NCI-H345 (cell line): ENCODE measurements at places on chromosomes 1 and 21.

- DNase-seq = peak; percentile 93
Measured at GRCh38 chr21:42063191-42063570, 7.9 kb upstream of the UMODL1 start.

GRCh38 chr1:116474921-116475849, 95.6 kb downstream of the CD58 start:
- peak; percentile 19 for DNase-seq

DNA sequence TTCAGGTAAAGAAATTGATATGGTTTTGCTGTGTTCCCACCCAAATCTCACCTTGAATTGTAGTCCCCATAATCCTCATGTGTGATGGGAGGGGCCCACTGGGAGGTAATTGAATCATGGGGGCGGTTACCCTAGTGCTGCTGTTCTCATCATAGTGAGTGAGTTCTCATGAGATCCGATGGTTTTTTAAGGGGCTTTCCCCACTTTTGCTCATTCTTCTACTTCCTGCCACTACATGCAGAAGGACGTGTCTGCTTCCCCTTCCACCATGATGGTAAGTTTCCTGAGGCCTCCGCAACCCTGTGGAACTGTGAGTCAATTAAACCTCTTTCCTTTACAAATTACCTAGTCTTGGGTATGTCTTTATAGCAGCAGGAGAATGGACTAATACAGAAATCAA, 69.3 kb downstream of the MIS18A start:
- DNase-seq = no peak

DNA sequence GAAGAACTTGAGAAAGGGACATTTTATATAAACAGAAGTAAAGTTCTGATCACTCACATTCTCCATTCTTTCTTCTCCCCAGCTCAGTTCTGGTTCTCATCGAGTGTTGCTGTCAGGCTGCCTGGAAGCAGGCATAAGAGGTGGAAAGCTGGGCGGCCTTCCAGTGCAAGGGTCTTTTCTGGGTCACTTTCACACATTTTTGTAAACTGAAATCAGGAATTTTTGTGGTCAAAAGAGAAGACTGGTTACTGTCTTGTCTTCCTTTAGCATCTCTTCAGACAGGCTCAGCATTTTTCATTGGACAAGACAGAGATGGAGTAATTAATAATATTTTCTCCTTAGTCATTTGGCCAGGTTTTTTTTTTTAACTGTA, 93.7 kb downstream of the CTH start:
- no peak for DNase-seq

DNA sequence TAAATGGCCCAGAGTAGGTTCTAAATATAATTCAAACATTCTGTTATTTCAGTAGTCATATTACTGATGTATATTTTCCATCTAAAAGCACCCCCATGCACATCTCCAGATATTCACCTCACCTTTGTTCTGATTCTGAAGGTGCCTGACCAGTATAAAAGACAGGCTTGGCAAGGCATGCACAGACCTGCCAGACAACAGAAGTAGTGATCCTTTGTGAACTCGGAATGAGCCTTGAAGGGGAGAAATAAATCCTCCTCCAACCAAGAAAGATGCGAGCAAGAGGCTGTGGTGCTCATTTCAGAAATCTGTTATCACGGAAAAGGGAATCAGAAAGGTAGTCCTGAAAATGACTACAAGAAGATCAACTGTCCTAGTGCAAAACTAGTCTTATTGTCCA, 287.3 kb downstream of the VAV3 start:
- no peak for DNase-seq

GRCh38 chr1:196380316-196380715, 227.9 kb downstream of the KCNT2 start:
- peak; percentile 34 for DNase-seq

DNA sequence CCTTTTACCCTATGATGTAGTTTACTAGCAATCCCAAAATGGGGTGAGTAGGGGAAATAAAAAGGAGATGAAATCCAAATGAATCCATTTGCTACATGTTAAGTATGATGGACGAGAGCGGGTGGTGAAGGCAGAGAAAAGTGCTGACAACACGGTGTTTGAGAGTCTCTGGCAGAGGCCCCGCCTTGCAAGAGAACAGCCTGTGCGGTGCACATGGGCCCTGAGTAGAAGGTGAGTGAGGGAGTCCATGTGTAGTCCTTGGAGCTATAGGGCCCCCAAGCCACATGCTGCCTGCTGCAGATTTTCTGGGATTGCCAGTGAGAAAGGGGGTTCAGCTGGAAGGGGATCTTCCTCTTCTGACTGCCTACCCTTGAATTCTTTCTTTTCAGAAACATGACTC, 177.1 kb downstream of the TNR start:
- DNase-seq = no peak

- DNase-seq = no peak
Measured at GRCh38 chr21:29295066-29295650, 3.6 kb upstream of the BACH1 start.

DNA sequence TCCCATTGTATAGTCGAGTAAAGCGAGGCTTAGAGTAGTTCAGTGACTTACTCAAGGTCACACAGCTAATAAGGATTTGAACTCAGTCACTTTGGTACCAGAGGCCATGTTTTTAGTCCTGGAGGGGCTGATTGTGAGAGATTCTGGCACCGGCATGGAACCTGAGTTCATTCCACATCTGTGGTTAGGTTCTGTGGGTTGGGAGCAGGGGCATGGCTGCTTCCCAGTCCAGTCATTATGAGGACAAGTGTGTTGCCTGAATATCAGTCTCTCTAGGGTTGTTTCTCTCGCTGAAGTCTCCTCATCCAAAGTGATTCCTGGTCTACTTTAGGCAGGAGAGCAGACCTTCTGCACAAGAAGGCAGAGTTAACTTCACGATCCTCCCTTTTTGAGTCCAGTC, 90.6 kb downstream of the C1orf94 start:
- no peak for DNase-seq

- DNase-seq = no peak
Measured at GRCh38 chr1:33966346-33967141, 102.7 kb downstream of the HMGB4 start.

GRCh38 chr1:200479816-200480215, 70.0 kb upstream of the ZNF281 start:
- no peak for DNase-seq

DNA sequence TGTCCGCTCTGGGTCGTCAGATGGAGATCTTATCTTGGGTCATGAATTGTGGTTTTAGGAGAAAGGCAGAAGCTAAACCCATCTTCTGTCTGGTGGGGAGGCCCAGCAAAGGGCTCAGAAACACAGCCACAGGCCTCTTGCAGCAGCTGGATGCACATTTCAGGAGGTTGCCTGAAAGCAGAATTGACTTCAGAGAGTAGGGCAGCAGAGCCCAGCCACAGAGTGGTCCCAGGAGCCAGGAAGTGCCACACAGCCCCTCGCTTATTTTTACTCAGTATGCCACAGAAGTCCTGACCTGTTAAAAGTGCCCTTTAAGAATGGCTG, 8.3 kb upstream of the RIPK4 start:
- no peak for DNase-seq

DNA sequence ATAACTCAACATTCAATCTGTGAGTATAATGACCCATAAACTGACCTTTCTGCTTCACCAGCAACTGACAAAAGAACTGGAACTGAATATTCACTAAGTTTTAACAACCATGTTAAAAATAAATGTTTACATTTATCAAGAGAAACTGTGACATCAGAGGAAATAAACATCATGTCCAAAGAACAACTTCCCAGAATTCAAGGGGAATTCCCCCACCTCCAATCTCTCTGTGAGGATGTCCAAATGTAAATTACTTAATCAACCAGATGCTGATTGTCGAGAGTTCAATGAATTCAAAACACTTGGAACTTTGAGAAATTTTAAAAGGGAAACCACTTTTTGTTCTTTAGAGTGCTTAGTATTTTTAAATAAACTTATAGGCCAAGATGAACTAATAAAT, 365.6 kb upstream of the ADGRL2 start:
- DNase-seq = no peak

DNA sequence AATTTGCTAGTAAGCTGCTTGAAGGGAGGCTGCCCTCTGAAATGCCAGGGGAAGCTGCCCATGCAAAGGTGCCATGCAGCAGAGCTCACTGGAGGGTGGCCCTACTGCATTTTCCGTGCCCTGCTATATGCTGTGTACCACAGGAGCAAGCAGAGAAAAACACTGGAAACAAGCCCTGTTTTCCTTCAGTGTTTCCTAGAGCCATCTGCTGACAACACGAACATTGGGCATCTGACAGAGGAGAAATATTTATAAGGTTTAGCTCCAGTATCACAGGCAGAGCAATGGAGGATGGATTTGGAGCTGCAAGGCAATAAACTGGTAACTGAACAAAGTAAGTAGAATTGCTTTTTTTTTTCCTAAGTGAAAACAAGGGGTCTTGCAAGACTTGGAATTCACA, 198.4 kb downstream of the USP25 start:
- no peak for DNase-seq

DNA sequence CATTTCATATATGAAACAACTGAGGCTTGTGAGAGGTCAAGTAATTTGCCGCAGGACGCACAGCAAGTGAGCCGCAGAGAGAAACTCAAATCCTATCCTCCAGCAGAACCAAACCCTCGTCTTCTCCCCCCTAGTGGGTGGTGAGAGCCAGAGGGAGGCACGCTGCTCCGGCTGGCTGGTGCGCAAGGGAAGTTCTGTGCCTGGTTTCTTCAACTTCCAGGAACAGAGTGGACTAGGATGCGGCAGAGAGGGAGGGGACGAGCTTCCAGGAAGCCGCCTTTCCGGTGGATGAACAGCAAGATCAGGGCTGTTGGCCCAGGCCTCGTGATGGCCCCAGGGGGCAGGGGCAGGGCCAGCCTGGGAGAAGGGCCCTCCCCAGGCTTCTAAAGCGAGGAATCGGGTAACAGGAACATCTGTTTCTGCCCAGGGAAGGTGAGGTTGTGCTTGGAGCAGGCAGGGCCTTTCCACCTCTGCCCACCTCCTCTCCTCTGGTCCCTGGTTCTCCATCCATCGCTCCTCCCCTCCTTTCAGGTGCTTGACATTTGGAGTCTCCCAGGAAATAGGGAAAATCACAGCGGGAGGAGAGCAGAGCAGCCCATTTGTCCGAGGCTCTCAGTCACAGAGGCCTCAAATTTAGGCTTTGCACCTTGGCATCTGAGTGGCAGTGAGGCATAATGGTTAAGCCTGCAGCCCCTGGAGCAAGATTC, 16.8 kb upstream of the PDIK1L start:
- peak; percentile 57 for DNase-seq

- no peak for DNase-seq
Measured at GRCh38 chr1:243568793-243569192, 281.2 kb downstream of the AKT3 start.

DNA sequence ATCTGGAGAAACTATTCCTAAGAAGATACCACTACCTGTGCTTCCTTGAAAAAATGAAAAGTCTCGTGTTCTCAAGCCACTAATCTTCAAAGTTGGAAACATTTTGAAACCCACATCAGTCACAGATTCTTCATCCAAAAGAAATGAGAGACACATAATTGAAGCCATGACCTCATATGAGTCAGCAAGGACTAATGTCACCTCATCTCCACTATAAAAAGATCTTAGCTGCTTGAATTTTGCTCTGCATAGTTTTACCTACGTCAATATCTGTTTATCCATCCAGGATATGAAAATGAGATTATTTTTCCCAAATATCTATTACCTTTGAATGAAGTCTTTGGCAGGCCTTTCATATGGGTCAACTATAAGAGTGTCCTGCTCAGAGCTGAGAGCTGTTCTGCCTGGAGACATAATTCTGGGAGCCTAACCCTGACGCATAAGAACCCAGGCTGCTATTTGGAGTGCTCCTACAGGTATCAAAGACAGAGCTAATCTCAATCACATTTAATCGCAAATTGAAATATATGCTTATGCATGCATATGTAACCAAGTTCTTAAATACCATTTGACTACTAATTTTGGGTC, 312.5 kb upstream of the PKN2 start:
- no peak for DNase-seq

DNA sequence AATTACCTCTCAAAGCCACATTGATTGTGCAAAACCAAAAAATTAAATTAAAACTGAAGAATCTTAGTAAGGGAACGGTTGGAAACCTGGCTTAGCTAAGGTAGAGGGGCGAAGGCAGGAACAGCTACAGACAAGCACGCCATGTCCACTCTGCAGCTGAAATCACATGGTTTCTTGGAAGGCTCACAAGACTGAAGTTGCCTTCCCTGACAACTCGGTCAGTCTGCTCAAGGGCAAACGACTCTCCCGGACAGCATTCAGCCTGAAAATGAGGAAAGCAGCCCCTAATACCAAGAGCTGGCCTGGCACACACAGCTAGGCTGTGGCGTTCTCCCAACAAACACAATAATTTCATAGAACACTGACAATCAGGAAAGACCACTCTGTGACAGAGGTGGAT, 22.7 kb upstream of the BECN2 start:
- DNase-seq = no peak

GRCh38 chr1:203215573-203215972, 13.9 kb downstream of the CHIT1 start:
- DNase-seq = peak; percentile 3

DNA sequence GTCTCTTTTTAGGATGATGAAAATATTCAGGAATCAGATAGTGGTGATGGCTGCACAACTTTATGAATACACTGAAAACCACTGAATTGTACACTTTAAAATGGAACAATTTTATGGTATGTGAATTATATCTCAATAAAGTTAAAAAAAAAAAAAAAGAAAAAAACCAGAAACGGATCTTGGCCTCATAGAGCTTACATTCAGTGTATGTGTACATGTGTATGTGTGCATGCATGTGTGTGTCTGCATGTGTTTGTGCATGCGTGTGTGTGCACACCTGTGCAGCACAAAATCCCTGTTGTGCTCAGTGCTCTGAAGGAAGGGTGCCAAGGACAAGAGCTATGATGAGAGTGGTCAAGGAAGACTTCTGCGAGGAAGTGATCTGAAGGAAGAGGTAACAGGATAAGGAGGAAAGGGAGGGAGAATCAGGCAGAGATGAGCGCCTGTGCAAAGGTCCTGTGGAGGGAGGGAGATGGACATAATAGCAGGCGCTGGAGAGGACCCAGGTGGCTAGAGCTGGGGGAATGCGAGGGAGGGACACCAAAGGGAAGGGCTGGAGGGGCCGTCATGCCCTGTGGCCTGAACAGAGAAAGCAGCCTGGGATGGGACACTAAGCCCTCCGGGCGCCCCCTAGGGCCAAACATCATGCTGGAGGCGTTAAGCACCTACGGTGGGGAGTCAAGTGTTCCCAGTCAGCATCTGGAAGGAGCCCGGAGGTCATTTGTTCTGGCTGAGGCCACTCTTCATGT, 25.2 kb downstream of the NKAIN1 start:
- no peak for DNase-seq

DNA sequence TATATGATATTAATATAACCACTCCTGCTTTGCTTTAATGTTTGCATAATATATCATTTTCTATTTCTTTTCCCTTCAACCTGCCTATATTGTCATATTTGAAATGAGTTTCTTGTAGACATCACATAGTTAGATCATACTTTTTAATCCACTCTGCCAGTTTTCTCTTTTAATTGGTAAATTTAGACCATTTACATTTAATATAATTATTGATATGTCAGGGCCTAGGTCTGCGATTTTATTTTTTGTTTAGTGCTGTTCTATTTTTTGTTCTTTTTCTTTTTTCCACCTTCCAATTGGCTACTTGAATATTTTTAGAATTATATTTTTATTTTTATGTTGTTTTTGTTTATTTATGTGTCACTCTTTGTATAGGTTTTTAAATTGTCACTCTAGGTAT, 213.3 kb downstream of the C1orf94 start:
- no peak for DNase-seq

GRCh38 chr1:23577056-23578004, 18.0 kb upstream of the ID3 start:
- no peak for DNase-seq

- peak; percentile 86 for DNase-seq
Measured at GRCh38 chr21:31781737-31782136, 49.8 kb upstream of the SCAF4 start.
